ENCODE measurements at places on chromosomes 5 and 9. TPM values are rescaled to one million over a fixed set of nuclear protein-coding genes. Genes with fewer than 3 reads are reported as not detected.

Gene LCN1
- not detected for polyA plus RNA-seq

Gene PCDHGB1
- 0.08 TPM for polyA plus RNA-seq

Gene FAM81B
- polyA plus RNA-seq: not detected

Gene SLC36A2
- polyA plus RNA-seq: not detected

Gene ANKRD33B
- polyA plus RNA-seq: 1.9 TPM

- no peak for DNase-seq
These were observed 36.0 kb downstream of the BNIP1 start for GRCh38 chr5:173180331-173180730.

DNA sequence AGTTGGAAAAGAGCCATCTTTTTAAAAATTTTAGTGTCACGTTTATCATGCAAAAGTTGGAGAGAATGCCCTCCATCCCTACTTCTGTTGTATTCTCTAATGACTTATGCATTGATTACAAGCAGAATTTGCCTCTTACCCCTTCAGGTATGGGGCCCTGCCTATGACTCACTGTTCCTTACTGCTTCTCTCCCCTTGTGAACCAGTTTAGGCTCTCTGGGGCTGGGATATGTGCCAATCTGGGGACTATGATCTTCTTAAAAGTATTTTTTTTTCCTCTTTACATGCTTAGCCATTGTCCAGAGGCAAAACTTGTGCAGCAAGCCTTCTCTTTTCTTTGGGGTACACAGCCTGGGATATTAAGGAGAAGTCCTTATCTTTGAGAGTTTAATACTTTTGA, 37.4 kb downstream of the CAMK4 start:
- DNase-seq: no peak

DNA sequence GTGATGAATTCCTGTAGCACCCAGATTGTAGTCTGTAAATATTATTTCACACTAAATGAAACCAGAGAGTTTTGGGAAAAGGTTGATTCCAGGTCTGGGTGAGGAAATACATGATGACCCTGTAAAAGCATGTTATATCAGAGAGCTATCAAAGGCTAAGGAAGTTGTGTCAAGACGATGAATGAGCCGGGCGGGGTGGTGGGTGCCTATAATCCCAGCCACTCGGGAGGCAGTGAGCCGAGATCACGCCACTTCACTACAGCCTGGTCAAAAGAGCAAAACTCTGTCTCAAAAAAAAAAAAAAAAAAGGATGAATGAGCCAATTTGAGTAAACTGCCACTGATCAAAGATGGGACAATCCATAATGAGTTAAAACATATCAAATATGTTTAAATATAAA, 29.2 kb downstream of the IL6ST start:
- no peak for DNase-seq

GRCh38 chr5:150297934-150298595, 4.6 kb downstream of the ARSI start:
- DNase-seq: no peak

- DNase-seq: no peak
These were observed 53.7 kb upstream of the BOD1 start for GRCh38 chr5:173670130-173670651.

All from keratinocyte (primary cell).